Sigmoid colon (tissue), 7 donors: ENCODE measurements at places on chromosomes 7 and 10. TPM values are rescaled to one million over a fixed set of nuclear protein-coding genes. Genes with fewer than 3 reads are reported as not detected.
A peak's percentile ranks its signal among the peaks of the same experiment; 100 is the strongest.

DNA sequence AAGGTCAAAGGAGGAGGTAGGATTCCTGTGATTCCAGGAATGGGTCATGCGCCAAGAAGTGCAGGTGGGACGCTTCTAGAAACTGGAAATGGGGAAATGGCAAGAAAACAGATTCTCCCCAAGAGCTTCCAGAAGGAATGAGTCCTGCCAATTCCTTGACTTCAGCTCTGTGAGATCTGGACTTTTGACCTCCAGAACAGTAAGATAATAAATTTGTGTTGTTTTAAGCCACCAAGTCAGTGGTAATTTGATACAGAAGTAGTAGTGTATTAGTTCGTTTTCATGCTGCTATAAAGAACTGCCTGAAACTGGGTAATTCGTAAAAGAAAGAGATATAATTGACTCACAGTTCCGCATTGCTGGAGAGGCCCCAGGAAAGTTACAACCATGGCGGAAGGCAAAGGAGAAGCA lies 178.6 kb upstream of the GALNT17 start:
- DNase-seq, result no peak

DNA sequence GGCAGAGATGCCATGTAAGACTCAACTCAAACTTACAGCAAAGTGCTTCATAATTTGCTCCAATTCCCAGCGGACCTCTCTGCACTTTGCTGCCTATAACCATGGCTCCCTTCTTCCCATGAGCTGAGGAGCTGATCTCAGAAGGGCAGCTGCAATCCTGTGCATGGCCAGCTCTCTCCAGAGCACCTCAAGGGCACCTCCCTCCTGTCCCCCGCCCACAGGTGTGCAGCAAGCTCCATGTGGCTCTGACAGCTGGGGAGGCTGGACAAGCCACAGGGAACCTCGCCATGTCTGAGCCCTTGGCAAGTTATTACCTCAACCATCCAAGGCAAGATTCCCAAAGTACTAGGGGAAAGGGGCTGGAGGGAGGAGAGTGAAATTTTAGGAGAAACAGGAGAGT lies 61.1 kb upstream of the DDC start:
- no peak for DNase-seq

- no peak for DNase-seq
Measured at GRCh38 chr10:1674501-1674900, 62.8 kb downstream of the ADARB2 start.

DNA sequence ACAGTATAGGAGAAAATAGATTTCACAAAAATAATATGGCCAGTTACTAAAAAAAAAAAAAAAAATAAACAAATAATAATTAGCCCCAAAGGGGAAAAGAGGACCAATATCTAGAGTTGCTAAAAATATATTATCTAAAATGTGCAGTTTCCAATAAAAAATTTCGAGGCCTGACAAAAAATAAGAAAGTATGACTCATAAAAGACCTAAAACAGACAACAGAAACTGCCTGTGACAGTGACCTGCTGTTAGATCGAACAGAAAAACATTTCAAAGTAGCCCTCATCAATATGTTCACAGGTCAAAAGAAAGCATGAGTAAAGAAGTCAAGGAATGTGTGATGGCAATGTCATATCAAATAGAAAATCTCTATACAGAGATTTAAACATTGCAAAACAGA lies 11.8 kb upstream of the TSPAN12 start:
- DNase-seq, result no peak

DNA sequence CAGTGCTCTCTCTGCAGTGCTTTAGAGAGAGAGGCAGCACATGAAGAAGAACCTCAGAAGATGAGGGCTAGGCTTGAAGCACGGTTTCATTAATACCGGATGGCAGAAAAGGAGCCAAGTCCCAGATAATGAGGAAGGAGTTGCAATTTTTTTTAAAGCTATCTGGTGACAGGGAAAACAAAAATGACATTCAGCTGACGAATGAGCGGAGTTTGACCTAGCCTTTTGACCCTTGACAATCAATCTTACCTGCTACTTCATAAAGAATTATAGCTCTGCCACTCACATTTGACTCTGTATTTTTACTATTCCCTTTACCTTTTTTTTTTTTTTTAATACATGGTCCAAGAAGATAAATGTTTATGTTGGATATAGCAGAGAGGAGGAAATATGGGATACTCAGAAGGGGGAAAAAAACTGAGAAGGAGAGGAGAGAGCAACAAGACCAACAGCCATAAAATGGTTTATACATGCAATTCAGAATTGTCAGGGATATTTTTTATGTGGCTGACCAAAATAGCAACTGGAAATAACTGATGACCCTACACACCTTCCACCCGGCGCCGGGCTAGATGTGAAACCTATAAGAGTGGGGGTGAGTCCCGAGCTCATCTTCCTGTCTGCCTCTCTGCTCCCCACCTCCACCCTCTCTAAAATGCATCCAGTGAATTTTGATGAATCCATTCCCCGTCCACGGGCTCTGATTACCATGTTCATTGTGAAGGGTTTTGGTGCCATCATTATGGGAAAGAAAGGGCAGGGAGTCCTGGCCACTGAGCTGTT lies 274.4 kb upstream of the YAE1 start:
- no peak for DNase-seq

DNA sequence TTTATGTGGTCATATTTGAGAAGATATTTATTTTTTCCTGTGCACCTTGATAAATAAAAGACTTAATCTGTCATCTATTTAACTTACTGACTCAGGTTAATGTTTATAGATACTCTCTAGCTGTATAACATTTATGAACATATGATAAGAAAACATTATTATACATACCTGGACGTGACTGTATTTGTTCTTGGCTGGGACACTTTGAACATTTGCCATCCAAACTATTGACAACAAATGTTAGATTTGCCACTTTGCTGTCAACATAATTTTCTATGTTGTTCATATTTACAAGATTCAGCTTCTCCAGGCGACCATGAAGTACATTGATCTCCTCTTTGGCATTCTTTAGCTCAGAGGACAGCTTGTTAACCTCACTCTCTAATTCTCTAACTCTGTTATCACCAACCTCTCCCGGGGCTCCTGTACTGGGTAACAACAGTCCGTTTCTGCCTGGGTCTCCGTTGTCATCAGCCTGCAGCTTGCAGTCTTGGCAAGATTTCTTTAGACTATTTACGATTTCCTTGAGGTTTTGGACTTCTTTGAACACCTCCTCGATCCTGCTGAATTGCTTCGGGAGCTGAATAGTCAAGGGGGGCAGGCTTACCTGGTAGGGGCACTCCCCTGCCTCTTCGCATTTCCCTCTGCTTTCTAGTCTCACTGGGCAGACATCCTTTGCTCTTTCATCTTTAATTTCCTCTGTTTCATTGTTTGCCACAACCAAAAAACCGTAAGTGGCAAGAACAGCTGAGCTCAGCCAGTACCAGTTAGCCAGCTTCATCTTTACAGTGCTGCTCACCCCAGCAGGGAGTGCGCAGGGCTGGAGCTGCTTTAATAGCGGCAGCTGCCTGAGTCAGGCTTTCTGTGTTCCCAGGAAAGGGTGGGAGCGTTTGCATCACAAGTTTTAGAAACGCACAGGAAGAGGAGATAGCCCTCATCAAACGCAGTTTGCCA lies at the start of gene FGL2:
Gene FGL2, minus strand, starts transcription at position 807 of the 954 bp plus-strand sequence. Its CDS starts 26 bp downstream, at position 781.
- peak; percentile 89 for DNase-seq

GRCh38 chr7:151506901-151507382 lies 12.8 kb downstream of the RHEB start:
- DNase-seq, result peak; percentile 86

- DNase-seq, result no peak
Measured at GRCh38 chr10:133318494-133319127, 9.9 kb downstream of the ZNF511 start.

The MPP7 gene
- 18.0 TPM for polyA plus RNA-seq

The TMEM184A gene
- 10.2 TPM for polyA plus RNA-seq
